ENCODE measurements at places on chromosomes 11 and 22.

DNA sequence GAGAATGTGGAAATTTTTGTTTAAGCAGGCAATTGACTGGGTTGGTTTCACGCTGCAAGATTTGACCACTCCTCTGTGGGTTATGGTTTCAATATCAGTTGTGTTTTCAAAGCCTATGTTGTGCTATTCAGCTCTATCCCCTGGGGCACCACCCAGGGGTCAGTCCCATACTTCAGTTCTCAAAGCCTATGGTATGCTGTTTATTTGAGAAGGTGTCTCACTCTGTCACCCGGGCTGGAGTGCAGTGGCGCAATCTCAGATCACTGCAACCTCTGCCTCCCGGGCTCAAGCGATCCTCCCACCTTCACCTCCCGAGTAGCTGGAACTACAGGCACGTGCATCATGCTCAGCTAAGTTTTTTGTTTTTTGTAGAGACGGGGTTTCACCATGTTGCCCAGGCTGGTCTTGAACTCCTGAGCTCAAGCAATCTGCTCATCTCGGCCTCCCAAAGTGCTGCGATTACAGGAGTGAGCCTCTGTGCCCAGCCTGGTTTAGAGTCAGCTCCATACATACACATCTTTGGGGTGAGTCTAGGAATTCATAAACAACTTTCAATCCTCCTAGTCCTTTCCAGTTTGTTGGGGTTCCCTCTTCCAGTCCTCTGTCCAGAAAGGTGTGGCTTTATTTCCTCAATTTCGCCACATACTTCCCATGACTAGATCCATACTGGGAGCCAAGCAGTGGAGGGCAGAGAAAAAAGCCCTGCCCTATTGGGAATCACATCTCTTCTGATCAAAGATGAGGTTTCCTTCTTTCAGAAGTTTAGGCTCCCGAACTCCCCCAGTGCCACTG is 35.0 kb upstream of the MAPK1 start:
- no peak for DNase-seq

- no peak for DNase-seq
Measured at GRCh38 chr22:38205261-38206128, 3.7 kb downstream of the MAFF start.

DNA sequence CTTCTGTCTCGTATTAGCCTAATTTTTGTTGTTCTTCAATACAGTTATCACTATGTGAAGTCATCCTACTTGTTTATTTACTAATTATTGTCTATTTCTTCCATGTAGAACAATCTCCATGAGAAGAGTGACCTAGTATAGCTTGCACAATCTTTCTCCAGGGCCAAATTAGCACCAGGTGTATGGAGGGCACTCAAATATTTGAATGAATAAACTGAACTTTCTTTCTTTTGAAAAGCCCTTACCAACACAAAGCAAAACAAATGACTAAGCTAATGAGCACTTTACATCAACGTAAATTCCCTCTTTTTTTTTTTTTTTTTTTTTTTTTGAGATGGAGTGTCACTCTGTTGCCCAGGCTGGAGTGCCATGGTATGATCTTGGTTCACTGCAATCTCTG is 34.2 kb downstream of the ABTB2 start:
- DNase-seq: no peak

DNA sequence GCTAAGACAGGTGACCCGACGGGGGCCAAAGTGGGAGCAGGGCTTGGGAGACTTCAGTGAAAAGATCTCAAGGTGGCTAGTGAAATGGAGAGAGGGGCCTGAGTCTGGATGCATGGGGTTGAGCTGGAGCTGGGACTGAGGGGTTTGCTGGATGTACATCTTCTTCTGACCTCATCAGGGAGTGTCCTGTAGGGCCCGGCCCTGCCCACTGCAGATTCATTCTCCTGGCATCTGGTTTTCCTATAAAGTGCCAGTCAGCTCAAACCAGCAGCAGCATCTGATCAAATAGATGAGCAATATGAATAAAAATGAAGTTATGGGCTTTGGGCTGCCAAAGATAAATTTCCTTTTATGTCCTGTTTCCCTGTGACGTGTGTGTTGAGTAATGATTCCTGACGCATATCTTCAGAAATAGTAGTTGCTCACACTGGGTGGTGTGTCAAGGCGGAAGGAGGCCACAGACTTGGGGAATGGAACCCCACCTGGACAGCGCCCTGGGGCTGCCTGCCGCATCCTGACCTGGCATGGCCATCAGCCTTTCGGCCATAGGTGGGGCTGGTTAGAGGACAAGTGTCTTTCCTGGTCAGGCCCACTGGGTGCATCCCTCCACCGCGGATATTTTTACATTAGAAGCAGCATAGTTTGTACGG is 135.4 kb downstream of the OSBP2 start:
- DNase-seq: no peak

- no peak for DNase-seq
Measured at GRCh38 chr11:34330653-34331052, 27.2 kb downstream of the ABTB2 start.

DNA sequence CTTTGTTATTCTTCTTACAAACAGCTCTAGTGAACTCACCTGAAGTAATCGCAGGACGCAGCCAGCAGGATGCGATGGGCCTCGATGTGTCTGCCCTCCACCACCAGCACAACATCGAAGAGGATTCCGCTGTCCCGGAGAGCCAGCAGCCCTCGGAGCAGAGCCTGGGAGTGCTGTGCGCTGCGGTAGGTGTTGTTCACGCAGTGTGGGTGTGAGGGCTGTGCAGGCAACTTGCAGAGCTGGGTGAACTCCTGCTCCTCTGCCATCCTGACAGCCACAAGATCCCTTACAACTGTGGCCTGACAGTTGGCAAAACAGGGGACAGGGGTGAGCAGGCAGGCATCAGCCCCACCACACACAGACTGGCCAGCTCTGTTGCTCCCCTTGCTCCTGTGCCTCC is 6.6 kb downstream of the KLHL22 start:
- no peak for DNase-seq

DNA sequence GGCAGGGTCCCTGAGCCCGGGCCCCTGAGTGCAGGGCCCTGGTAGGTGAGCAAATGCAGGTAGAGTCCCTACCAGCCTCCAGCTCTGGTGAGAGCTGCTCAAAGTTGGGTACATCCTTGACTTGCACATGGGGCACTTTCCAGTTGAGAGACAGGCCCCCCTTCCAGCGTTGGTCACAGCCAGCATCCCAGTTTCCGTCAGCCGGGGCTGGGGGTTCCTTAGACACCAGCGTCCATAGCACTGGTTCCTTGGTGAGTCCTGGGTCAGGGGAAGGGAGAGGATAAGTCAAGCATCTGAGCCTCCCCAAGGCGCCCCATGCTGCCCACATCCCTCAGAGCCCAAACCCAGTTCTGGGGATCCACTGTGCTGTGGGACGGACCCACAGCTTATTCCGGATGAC is 5.6 kb downstream of the PNPLA5 start:
- DNase-seq: no peak

- no peak for DNase-seq
Measured at GRCh38 chr11:44029977-44030911, 17.5 kb upstream of the ACCSL start.

DNA sequence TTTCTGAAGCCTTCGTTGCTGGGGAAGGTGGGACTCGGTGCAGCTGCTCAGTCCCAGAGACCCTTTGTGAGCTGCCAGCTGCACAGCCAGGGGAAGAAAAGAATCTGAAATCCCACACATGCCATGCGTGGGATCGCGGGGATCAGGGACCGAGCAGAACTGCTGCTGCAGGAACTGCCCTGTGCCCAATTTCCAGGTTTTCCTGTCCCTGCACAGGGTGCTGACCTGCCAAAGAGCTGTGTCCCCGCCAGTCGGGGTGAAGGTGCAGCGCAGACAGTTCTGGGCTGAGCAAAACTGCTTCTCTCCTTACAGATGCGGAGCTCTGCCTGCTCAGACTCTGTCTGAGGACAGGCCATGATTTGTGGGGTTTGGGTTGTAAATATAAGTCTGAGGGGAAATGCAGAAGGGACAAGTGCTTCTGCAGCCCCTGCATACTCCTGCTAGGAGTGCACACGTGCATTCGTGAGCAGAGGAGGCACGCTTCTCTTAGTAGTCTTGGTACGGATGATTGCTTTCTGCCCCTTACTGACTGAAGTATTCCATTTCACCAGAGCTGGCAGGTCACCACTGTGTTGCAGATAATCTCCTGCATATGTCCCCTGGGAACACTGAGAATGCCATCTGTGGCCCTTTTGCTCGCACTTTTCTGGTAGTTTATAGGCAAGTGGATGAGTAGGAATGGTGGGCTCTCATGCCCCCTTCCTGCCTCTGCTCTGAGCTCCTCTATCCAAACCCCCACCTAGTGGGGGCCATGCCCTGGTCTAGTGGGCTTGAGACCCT is 141.4 kb downstream of the PARVA start:
- DNase-seq: no peak

DNA sequence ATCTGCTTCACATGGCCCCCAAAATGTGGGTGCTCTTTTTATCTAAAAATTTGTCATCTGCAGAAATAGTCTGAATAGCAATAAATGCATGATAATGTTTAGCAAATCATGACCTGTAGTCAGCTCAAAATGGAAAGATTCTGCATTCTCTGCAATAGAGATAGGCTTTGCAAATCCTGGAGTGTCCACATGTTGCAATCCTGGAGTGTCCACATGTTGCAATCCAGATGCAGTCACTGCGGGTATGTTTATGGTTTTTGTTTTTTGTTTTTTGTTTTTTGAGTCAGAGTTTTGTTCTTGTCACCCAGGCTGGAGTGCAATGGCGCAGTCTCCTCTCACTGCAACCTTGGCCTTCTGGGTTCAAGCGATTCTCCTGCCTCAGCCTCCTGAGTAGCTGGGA is 20.2 kb upstream of the LRRC32 start:
- DNase-seq: no peak

GRCh38 chr11:75035911-75036565 is 47.3 kb downstream of the NEU3 start:
- no peak for DNase-seq

GRCh38 chr11:76210931-76211851 is 4.9 kb upstream of the WNT11 start:
- no peak for DNase-seq

- DNase-seq: no peak
Measured at GRCh38 chr22:20865875-20866445, 7.2 kb downstream of the SNAP29 start.

- no peak for DNase-seq
Measured at GRCh38 chr11:8168485-8169257, at the start of gene RIC3. Gene RIC3, minus strand, starts transcription at chr11:8169025. Its CDS starts 36 bp downstream, at chr11:8168989.

DNA sequence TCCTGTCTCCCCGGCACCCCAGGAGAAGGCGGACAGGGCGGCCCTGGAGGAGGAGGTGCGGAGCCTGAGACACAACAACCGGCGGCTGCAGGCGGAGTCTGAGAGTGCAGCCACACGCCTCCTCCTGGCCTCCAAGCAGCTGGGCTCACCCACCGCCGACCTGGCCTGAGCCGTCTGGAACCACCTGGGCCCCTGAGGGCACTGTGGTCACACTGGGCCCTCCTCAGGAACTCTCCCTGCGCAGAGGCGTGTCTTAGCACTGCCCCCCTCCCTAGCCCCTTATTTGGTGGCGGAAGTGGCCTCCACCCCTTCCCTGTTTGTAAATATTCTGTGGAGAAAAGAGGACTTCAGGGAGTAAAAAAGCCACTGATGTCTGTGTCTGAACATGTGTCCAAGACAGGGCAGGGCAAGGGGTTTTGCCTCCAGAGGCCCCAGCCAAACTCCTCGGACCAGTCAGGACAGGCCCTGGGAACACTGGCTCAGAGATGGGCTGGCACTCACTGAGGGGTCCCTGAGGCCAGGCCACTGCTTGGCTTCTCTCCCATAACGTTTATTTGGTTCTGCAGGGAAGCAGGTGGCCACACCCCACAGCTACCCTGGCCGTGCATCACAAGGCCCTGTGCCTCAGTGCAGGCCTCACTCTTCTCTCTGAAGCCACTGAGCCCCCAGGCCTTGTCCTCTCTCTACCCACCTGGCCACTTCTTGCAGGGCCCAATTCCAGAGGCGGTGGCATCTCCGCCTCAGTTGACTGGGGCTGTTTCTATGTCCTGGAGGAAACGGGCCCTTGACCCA is 12.0 kb downstream of the RELA start:
- DNase-seq: no peak

GRCh38 chr22:39674536-39674935 is 104.0 kb downstream of the CACNA1I start:
- DNase-seq: no peak

GRCh38 chr11:125167292-125167953 is 2.9 kb downstream of the PKNOX2 start:
- DNase-seq: no peak

GRCh38 chr11:2465202-2466068 is 20.6 kb downstream of the KCNQ1 start:
- DNase-seq: no peak

DNA sequence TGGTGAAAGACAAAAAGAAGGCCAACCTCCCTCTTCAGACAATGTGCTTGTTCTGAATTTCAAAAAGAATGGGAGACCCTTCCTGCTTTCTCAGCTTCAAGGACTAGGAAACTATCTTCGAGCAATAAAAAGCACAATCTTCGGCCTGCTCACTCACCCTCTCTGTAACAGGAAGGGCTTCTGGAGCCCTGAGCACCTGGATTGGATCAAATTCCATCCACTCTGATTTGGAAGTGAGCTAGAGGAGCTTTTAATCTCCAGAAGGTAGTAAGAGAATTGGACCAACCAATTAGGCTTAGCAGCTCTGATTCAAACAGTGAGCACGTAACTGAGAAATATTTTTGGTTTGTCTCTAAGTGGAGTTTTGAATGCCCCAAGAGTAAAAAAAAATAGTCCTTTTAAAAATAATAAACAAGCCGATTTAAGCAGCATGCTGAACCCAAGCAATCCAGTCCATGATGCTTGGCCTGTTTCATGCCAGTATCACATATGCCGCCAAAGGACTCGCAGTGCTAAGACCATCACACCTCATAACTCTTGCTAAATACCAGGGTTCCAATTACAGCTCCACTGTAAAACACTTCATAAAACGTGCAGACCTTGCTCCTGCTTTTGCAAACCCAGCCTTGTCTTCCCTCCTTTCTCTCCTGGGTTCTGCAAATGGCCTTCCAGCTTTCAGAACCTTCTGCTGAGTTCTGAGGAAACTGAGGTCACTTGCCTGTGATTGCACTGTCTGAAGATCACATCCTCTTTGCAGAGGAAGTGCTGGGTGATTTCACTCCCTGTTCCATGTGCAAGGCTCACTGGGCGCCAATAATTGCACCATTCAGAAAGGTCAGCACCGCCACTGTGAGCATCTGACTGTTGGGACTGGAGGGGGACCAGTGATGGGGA is 74.4 kb downstream of the SLC1A2 start:
- DNase-seq: peak; percentile 18

- no peak for DNase-seq
Measured at GRCh38 chr22:43789452-43789851, 22.7 kb downstream of the EFCAB6 start.

All from right renal pelvis (tissue), 4 donors.